Activated T-cell treated with anti-CD3 and anti-CD28 coated beads for 24 hours (primary cell): ENCODE measurements at places on chromosomes 12 and 14.

GRCh38 chr14:90600619-90601018 is 203.8 kb downstream of the CALM1 start:
- DNase-seq, result no peak

- DNase-seq, result no peak
Measured at GRCh38 chr12:25670076-25671055, 117.3 kb upstream of the LMNTD1 start.

DNA sequence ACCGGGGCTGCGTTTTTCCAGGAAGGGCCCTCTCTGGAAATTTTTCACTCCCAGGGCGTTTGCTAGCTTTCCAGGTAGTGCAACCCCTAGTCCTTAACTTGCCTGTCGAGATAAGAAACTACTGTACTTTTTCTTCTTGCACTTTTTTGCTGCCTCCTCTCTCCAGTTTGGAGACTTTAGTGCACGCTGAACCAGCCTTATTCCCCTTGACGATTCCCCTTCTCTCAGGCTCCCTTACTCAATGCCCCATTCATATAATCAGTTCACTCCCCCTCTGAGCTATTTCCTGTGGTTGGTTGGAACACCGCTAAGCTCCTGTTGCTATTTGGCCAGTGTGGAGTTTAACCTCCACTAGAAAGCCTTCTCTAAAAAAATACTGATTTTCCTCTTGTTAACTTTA is 682 bp downstream of the CREBL2 start:
- no peak for DNase-seq

DNA sequence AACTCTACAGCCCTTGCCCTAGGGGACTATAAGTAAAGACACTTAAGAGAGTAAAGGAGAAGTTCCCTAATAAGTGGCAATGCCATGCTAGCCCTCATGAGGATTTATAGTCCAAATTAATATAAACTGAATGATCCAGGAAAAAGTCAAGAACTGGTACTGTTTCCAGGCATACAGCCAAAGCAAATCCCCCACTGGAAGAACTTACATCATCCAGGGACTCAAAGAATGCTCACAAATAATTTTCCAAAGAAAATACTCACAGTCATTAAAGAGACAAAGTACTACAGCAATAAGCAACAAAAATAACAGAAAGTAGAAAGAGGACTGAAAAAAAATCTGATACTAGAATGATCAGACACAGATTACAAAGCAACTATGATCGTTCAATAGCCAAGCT is 79.7 kb upstream of the RAP1B start:
- no peak for DNase-seq

GRCh38 chr12:50786498-50787231 is 22.8 kb downstream of the ATF1 start:
- DNase-seq, result no peak

DNA sequence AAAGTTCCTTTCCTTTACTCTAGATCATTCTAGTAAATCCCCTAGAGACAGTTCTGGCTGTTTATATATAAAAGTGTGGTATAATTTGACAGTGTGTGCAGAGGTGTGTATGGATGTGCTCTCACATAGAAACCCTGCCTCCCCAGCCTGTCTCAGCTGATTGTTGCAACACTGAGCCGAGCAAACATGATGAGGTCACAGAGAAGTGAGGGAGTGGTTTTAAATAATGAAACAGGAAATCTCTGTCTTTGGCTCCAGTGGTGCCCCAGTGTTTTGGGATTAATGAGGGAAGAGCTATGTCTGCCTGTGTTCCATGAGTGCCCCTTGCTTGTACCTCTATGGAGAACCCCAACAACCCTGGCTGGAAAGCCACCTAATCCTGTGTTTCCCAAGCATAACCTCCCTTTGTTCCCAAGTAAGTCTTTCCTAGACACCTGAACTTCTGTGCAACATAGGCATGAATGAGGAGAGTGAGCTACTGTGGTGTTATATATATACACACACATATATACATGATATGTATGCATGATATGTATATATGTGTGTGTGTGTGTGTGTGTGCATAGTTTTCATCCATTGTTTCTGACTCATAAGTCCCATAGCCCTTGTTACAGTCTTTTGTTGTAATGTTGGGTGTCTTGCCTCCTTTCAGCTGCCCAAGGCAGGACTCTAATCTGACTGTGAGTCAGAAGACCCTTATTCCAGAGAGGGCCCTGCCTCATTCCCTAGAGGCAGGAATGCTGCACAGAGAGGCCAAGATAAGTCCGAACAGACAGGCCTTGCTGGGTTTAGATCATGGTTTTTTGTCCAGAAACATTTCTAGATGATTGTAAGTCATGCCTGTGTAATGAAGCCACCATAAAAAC is 18.0 kb downstream of the TRAF3 start:
- no peak for DNase-seq

DNA sequence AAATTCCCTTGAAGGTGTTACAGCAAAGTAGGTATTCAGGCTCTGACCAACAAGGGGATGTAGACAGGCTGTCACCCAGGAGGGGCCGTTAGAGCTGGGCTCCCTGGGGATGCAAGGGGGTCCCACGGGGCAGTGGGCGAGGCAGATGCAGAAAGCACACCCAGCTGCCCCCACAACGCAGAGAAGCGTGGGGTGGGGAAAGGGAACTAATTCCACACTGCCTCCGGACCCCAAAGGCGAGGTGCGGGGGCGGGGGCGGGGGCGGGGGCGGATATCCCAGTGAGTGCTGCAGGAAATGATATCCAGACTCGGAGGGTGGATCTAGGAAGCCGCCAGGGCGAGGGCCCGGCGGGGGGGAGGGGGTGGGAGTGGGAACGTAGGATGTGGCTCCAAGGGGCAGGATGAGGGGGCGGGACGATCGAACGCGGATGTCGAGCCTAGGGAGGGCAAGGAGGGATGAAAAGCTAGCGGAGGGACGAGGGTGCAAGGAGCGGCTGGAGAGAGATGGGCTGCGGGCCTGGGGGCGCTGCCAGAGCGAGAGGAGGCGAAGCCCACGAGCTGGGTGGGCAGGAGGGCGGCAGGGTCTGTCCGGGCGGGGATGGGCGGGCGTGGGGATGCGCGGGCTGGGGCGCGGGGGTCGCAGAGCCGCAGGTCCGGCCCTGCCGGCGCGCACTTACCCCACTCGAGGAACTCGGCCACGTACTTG is 874 bp downstream of the CDC42BPB start:
- no peak for DNase-seq

- DNase-seq, result no peak
Measured at GRCh38 chr12:116053479-116054200, 223.9 kb downstream of the MED13L start.

GRCh38 chr14:33017016-33017415 is 78.3 kb downstream of the NPAS3 start:
- no peak for DNase-seq

GRCh38 chr14:72014486-72014885 is 82.3 kb downstream of the RGS6 start:
- no peak for DNase-seq

DNA sequence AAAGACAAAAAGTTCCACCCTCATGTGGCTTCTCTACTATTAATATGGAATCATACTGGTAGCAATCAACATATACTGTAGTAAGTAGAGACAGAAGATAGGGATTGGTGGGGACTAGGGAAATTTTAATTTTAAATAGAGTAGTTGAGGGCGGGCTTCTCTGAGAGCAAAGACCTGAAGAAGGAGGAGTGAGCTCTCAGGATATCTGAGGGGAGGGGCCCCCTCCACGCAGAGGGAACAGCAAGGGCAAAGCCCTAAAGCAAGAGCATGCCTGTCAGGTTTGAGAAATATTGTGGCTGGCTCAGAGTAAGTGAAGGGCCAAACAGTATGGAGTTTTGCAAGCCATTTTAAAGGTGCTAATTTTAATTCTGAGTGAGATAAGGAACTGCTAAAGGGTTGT is 64.3 kb downstream of the PCNX1 start:
- DNase-seq, result no peak

GRCh38 chr14:92986254-92987147 is 63.6 kb downstream of the CHGA start:
- DNase-seq, result no peak

DNA sequence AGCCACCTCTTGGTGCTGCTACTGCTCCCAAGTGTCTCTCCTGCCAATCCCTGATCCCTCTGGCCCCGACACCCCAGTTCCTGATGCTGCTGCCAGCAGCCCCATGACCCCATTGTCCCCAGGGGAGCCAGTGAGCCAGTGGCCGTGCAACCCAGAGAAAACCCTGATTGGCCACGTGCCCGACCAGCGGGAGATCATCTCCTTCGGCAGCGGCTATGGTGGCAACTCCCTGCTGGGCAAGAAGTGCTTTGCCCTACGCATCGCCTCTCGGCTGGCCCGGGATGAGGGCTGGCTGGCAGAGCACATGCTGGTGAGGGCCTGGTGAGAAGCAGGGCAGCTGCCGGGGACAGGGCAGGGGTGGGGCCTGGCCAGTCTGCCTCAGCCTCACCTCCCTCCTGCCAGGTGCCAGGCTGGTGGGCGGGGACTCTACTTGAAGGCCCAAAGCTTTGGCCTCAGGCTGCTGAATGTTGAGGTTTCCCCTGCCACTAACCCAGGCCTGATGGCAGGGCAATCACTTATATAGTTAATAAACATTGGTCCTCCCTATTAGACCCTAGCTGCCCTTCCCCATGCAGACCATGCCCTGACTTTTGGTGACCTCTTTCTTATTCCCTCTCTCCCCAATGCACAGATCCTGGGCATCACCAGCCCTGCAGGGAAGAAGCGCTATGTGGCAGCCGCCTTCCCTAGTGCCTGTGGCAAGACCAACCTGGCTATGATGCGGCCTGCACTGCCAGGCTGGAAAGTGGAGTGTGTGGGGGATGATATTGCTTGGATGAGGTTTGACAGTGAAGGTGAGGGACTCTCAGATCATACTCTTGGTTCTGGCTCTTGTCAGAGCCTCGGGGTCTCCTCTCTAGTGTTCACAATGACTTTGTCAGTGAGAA is 5.1 kb downstream of the PCK2 start:
- DNase-seq, result no peak

DNA sequence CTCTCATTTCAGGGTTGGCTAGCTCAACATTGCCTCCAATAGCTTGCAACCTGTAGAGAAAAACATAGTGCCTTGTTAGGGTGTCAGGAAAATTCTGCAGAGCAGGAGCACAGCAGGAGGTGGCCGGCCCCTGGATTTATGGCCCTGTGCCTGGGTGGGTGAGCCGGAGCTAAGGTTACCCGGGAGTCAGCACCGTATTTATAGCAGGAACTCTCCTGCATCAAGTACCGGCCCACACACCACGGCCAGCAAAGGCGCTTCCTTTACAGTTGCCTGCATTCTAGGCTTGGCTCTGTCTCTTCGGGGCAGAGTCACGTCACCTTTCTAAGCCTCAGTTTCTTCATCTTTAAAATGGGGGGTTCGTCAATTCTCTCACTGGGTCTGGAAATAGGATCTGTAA is 52.8 kb upstream of the EML1 start:
- DNase-seq, result no peak

- peak; percentile 39 for DNase-seq
Measured at GRCh38 chr12:11822081-11822834, 172.8 kb downstream of the ETV6 start.

DNA sequence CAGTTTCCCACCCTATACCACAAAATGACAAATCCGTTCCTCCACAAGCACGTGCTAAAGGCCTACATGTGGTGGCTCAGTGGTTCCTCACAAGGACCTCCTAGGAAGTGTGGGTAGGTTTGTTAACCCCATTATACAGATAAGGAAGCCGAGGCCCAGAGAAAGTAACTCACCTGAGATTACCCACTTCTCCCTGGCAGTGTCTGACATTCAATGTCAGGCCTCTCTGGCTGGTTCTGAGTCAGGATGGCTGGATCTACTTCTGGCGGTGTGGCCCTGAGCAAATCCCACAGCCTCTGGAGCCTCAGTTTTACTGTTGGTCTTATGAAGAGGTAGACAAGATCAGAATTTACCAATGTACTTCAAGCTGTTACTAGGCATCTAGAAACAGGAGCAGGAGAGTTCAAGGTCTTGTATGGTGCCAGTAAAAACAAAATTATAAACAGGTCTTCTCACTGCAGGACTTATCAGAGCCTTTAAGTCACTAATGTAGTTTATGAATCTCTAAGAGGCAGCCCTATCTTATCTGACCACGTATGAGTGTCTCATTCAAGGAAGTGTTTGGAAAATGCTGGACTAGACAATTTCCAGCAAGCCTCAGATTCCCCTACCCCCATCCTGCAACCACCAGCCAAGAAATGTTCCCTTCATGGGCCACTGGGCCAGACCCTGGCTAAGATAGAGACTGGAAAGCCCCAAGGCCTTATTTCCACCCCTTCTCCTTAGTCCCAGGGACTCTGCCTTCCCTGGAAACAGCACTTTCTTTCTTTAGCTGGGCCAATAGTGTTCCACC is 4.2 kb downstream of the HSPB8 start:
- no peak for DNase-seq

DNA sequence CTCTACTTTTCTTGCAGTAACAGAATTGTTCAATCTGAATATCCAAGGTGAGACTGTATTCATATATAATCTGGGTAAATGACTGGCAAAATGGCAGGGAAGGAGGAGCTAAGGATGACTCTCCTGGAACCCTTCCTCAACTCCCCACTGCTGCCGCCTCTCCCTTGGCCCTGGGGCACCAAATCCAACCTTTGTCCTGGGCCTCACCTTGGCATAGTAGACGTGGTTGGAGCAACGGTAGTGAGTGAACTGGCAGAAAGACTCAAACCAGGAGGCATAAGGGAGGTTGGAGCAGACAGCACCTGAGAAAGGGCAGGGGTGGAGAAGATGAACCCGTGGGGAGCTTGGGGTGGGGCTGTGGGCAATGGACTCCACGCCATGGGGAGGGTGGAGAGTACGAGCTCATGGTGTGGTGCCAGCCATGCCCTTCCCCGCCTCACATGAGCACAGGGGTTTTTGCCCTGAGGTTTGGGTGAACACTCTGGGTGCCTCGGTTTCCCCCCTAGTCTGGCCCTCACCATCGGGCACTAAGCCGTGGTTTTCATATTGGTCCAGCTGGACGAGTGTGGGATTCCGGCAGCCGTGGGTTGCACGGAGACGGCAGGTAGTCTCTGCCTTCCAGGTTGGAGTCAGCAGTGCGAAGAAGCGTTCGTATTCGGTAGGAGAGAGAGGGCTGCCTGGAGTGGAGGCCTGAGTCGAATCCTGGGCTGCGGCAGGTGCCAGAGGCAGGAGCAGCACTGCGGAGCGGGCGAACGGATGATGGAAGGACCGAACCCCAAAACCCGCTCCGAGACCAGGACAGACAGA is 753 bp downstream of the ACRBP start:
- DNase-seq, result no peak

DNA sequence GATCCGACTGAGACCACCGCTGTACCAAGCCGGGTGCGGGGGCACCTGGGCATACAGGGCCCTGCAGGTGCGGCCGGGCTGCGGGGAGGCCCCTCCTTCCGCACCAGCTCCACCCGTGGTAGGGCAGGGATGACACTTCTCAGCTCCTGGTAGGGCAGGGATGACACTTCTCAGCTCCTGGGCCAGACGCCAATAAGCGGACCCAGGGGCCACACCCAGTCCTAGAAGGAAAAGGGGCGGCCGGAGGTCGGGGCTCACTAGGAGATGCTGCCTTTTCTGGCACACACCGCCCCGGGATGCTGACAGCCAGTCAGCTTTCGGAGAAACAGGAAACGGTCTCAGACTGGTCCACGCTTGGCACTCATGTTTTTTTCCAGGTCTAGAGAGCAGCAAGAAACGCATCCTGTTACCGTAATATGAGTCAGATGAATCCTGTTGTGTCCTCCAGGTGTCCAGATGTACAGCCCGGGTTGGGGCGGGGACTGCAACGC is 34.8 kb downstream of the NFKBIA start:
- no peak for DNase-seq
